Naive thymus-derived CD4-positive, alpha-beta T cell (primary cell): ENCODE measurements at places on chromosomes 6 and 20.

- no peak for DNase-seq
These were observed 98.6 kb downstream of the KCNQ5 start for GRCh38 chr6:72720464-72720863.

DNA sequence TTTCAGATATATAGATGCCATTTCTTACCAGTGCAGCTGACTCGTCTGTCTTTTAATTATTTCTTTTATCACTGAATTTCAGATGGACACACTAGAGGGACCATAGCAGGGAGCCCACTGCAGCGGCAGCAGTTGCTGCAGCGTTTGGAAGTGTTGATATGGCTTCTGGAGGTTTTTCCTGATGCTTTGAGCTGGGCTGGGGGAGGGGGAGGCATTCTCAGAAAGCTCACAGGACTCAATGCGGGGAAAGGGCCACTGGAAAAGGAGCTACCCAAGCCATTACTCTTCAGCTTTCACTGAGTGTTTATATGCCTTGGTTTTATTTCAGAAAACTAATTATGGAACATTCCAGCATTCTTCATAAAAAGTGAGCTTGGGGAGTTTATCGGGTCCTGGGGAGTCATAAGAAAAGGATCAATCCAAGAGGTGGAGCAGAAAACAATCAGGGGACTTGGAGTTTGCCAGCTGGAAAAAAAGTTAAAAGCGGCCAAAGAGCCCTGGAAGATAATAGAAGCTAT, 740.4 kb upstream of the FLRT3 start:
- no peak for DNase-seq

DNA sequence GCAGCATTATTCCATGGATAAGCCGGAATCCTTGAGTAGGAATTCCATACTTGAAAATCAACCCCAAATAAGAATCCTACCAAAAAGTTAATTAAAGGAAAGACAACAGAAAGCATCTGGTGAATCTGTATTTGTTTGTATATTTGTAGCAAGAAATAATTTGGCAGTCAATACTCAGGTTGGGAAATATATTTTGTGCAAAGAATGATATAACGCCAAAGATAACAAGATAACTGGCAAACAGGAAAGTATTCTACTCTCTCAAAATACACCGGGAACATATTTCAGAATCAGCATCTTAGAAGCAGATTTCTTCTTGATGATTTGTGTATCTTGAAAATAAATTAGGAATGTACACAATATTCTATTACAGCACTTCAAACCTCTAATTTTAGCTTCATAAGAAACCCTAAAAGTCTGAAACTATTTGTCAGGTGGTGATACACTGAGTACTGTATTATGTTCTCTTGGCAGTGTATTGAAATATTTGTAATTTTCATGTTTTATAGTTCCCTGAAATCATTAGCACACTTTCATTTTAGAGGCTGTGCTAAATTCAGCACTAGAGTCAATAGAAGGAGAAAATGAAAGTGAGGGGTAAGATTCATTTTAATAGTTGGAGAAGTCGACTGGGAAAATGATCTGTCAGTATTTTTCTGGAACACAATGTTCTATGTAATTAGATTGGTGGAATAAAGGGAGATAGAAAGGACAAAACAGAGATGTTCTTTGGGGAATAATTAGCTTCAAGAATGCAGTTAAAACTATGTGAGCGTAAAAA, 879.7 kb upstream of the GJE1 start:
- DNase-seq = no peak

DNA sequence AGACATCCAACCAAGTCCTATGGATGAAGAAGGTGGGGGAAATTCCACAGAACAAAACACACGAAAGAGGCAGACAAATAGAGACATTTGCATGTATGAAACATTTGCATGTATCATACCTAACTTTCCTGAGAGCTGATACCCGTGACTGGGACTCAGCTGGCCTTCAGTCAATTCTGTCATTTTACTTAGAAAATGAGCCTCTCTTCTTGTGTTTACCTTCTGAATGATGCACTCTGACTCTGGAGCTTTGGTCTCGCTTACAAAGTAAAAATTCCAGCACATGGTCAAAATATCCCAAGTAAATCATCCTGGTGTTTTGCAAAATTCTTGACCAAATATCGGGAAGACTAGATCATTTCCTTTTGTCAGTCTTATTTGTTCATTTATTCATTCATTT, 46.9 kb downstream of the MMUT start:
- no peak for DNase-seq

DNA sequence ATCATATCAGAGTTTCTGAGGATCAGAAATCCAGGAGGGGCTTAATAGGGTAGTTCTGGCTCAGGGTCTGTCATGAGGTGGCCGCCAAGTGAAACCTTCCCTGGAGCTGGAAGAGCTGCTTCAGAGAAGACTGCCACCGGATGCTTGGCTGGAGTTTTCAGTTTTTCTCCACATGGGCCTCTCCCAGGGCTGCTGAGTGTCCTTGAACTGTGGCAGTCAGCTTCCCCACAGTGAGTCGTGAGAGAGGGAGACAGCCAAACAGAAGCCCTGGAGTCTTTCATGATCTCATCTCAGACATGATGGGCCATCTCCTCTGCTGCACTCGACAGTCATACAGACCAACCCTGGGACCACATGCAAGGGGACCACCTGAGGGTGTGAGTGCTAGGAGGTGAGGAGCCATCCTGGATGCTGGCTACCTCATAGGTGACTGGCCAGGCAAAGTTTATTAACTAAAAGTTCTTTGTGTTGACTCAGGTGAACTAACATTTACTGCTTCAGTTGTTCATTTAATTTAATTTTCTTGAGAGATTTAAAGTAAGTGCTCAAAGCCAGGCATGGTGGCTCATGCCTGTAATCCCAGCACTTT, 71.5 kb downstream of the SHLD1 start:
- DNase-seq = no peak

DNA sequence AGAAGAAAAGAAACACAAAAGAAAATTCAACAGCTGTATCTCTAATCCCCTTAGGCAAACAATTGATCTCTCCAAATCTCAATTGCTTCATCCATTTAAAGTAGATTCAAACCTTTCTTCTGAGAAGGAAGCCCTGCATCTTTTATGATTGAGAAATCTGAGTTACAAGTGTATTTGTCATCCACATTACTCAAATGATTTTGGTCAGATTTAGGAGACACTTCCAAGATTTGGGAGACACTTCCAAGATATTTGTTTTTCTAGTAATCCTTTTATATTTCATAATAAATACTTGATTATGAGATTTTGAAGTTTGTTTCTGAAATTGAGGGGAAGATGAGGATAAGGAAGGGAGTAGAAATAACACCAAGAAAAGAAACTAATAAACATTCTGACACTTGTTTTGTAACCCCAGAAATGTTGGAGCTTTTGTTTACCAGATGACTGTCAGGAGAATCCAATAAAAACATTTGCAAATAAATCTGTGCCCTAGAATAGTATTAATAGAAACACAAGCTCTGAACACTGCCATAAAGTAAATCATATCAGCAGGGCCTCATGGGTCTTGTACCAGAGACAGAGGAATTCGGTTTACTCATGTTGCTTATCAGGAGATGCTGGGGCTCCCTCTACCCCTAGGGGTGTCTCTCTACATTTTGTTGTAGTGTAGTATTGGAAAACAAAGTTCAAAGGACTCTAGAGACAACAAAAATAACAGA, 314.3 kb upstream of the NT5E start:
- DNase-seq = no peak

DNA sequence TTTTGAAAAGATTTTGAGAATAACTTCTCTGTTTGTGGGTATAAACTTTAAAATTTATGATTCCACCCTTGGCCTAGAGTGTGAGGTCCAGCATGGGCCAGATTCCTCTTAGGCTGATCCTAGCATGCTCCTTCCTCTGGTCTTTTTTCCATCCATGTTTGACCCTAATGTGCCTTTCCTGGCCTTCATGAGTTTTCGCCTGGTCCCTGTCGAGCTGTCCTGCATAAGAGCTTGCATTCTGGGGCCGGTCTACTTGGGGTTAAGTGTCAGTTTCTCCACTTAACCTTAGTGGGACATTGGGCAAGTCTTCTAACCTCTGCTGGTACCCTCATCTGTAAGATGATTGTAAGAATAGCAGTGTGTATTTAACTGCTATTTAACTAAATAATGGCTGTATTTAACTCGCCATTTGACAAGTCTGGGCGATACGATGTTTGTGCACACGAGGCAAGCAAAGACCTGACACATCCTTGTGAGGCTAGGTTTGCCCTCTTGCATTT, 40.7 kb upstream of the TAGAP start:
- no peak for DNase-seq

GRCh38 chr20:19890445-19891051, 126.6 kb upstream of the NAA20 start:
- no peak for DNase-seq

- no peak for DNase-seq
These were observed 60.5 kb downstream of the RSPH3 start for GRCh38 chr6:158939255-158940159.

GRCh38 chr20:43751167-43752050, 24.6 kb upstream of the GTSF1L start:
- no peak for DNase-seq

GRCh38 chr6:46102123-46102522, 27.7 kb upstream of the ENPP4 start:
- no peak for DNase-seq

DNA sequence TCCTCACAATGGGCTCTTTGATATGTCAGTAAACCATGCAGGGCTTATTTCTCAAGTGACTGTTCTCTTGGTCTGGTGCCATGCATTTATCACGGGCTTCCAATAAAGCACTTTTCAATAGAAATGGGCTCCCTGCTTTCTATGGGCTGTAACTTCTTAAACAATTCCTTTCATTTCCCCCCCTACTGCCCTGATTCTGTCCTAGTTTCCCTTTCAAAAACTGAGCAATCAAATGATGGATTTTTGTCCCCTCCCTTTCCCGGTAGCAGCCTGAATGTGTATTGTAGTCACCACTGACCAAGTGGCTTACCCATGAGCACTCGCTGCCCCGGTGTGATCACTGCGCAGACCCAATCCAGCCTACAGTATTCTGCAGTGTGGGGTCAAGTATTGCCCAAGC, 13.9 kb downstream of the RPS10 start:
- DNase-seq = no peak

DNA sequence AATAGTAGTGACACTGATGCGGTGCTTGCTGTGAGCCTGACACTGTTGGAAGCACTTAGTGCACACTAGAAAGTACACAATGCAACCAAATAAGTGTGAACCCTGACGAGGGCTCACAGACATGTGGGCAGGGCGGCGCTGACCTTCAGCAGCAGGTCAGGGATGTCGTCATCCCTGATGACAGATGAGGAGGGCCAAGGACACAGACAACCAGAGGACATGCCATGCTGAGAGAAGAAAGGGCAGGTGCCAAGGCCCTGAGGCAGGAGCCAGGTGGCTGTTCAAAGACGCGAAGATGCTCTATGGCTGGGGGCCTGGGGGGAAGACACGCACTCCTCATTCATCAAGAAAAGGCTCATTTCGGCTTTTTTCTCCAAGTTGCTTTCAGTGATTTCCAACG, 176.4 kb upstream of the CST7 start:
- no peak for DNase-seq
